Psoas muscle (tissue), 8 donors: ENCODE measurements at places on chromosomes 13 and 19. TPM values are rescaled to one million over a fixed set of nuclear protein-coding genes. Genes with fewer than 3 reads are reported as not detected.

IGSF23 gene
- polyA plus RNA-seq = not detected

C19orf47 gene
- polyA plus RNA-seq = 368 TPM

LRFN3 gene
- 25.6 TPM for polyA plus RNA-seq

DNA sequence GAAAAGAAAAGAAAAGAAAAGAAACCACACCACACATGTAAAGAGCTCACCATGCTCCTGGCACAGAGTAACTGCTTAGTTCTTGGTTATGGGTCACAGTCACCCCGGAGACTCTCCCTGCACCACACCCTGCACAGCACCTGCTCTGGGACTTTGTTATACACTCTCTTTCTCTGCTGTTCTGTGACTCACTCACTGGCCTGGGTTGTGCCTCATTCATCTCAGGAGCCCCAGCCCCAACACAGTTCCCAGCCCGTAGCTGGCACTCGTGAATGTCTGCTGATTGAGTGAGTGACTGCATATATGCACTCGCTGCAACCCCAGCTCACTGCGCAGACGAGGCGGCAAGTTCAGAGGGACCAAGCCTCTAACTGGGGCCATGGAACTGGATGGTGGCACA lies 22.9 kb upstream of the ZNF507 start:
- DNase-seq = no peak

GRCh38 chr13:72253754-72254153 lies 386.8 kb upstream of the DACH1 start:
- no peak for DNase-seq

- no peak for DNase-seq
Measured at GRCh38 chr13:33109801-33110200, 93.6 kb downstream of the KL start.

- DNase-seq = no peak
Measured at GRCh38 chr13:106418556-106418955, 116.9 kb downstream of the EFNB2 start.

GRCh38 chr13:62085337-62086229 lies 669.9 kb upstream of the PCDH20 start:
- DNase-seq = no peak

- no peak for DNase-seq
Measured at GRCh38 chr13:109707044-109707741, 79.2 kb downstream of the IRS2 start.

- DNase-seq = no peak
Measured at GRCh38 chr13:40527914-40528313, 138.5 kb downstream of the FOXO1 start.

DNA sequence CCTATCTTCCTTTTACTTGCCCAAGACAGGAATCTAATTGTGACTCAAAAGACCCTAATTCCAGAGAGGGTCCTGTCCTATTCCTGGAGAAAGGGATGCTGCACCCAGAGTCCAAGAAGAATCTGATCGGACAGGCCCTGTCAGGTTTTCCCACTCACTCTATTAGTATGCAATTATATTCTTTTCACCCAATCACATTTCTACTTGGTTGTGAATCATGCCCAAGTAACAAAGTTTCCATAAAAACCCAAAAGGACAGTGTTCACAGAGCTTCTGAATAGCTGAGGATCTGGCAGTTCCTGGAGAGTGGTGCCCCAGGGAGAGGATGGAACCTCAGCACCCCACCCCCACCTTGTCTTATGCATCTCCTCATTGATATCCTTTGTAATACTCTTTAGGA lies 135.3 kb upstream of the SLITRK5 start:
- DNase-seq = no peak

DNA sequence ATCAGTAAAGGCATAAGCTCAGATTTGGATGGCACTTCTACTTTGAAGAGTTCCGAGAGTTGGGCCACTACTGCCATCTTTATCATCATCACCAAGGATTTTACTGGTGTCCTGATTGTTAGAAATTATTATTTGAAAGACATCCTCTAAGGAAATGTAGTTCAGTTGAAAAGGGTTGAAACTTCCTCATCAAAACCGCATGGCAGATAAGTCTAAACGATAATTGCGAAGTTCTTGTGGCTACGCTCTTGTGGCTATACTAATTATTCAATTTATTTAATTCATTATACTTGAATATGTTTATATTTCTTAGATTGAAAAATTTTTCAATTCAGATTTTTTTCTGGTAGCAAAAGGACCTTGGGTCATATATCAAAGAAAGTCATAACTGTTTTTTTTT lies 22.4 kb downstream of the TNFRSF19 start:
- DNase-seq = no peak

GRCh38 chr13:99087954-99088491 lies 110.2 kb upstream of the DOCK9 start:
- DNase-seq = no peak

- DNase-seq = no peak
Measured at GRCh38 chr13:112900226-112900600, 68.8 kb upstream of the MCF2L start.
